ENCODE measurements at places on chromosomes 2 and 18.

DNA sequence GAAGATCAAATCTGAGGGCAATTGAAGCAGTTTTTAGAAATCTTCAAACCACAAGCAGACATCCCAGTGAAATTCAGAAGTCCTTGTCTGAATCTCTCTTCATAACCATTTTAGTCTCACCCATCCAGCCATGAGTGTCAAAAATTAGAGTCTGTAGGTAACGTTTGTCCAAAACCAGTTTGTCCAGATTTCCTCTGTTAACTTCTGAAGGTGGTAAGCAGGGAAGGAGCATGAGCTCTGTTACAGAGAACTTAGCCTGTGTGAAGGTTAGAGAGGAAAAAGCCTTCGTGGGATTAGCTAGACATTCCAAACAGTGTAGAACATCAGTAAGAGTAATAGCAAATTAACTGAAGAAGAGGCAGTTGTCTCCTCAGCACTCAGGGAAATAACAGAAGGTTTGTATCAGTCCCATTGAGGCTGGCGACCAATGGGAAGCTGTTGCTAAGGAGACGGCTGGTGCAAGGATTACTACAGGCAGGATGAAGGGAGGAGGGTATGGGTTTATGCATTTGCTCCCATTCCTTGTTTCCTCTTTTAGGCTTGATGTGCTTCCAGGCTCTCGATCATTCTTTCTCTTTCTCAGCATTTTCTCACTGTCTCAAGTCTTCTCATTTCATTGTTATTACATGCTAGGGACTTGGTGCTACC is 8.7 kb upstream of the GPR155 start:
- no peak for DNase-seq

- no peak for DNase-seq
Measured at GRCh38 chr2:221673248-221673647, 101.1 kb upstream of the EPHA4 start.

GRCh38 chr18:31161757-31162418 is 768 bp downstream of the DSC1 start:
- no peak for DNase-seq

DNA sequence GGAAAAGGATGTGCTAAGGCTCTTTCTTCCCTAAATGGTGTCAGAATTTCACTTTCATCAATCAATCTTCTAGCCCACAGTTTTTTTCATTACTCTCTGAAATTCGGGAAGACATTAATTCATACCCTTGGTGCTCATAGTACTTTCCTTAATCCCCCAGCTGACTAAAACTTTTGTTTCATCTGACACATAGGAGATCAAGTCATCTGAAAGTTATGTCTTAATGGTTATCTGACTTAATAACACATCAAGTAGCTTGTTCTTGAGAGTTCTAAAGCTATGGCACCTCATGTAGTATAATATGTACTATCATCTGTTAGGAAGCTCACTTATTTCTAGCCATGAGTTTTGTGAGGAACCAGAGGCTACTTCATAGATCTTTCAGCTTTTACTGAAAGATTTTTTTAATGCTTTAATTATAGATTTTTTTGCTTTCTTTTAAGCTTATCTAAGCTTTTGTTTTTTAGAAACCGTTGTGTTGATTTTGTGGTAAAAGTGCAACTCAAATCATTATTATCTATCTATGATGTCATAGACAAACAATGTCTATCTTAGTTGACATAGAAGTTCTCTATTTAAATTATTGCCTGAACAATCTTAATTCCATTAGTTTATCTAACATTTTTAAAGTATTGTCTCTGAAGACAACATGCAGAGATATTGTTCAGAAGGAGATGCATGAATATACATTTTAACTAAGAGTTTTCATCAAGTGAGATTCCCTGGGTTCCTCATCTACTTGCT is 93.6 kb upstream of the UBXN4 start:
- no peak for DNase-seq

DNA sequence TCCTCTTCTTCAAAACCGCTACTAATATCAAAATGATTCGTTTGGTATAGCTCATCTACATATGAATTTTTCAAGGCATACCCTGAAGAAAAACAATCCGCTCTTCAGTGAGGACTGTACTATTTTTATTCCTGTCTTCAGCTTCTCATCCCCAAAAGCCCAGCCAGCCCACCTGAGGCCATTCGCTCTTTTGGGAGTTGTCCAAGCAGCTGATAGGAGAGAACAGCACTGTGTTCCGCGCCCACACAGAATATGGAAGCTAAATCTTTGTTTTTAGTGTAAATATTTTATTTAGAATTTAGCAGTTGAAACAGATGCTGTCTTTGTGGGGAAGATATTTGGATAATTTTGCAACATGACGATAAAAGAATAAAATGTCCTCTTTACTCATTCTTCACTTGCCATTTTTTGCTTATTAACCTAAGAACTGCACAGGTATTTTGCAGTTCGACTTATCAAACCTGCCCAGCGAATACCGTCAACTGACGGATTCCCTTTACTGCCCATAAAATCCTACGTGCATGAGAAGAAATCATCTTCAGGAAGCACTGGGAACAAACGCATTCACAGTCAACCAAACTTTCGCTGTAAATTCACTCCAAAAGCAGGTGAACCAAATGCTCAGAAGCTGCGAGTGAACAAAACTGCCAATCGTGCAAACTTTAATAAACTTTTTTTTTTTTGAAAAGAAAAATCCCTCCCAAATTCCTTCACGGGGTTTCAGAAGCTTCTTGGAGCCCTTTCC is 3.4 kb downstream of the ZNF521 start:
- DNase-seq: no peak

DNA sequence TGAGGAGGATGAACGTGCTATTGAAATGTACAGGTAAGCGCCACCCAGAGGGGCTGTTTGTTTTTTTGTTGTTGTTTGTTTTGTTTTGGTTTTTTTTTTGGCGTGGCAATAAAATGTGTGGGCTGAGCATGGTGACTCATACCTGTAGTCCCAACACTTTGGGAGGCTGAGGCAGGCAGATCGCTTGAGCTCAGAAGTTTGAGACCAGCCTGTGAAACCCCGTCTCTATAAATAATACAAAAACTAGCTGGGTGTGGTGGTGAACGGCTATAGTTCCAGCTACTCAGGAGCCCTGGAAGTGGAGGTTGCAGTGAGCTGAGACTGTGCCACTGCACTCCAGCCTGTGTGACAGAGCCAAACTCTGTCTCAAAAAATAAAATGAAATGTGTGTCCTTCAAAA is 6.2 kb downstream of the PDCL3 start:
- DNase-seq: no peak

All from activated effector memory CD4-positive, alpha-beta T cell treated with anti-CD3 and anti-CD28 coated beads, Interleukin-2, amount 50 U/mL, for 16 hours (primary cell).